Erythroblast (primary cell): ENCODE measurements at places on chromosomes 2 and 18.

DNA sequence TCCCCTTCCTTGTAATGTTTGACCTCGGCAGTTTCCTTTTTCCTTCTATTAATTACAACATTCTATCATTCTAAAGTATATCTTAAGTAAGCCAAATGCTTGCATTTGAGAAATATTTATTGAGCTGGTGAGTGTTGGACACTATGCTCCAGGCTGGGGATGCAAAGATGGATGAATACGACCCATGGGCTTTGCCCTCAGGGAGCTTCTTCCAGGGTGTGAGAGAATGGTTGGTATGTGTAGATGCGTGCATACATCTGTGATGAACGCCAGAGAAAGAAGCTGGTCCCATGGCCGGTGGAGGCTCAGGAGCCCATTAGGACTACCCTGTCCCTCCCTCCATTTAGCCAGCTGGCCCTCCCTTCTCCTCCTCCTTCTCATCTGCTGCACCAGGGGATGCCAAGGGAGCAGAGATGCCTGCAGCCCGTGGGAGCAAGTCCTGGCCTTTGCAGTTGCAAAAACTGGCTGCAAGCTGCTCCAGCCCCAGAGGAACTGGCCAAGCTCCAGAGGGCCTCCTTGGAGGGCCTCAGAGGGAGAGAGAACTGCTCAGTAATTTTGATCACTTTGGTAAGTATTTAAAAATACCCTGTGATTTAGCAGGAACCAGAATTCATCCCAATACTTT is 65.7 kb upstream of the FOSL2 start:
- DNase-seq = no peak

DNA sequence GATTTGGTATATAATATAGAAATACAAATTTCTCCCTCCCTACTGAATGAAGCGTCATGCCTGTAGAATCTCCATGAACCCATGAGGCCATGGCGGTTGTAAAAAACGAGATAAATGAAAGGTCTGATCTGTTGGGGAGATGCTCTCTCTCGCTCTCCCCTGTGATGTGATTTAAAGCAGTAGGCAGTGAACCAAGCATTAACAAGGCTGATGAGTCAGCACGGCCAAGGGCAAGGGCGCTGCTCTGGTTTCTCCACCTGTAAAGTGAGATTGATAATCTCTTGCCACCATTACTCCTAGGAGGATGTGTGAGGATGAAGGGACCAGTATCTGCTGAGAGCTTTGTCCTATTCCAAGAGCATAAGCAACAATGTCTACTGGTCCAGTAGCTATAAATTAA is 553.3 kb downstream of the CMPK2 start:
- DNase-seq = no peak

DNA sequence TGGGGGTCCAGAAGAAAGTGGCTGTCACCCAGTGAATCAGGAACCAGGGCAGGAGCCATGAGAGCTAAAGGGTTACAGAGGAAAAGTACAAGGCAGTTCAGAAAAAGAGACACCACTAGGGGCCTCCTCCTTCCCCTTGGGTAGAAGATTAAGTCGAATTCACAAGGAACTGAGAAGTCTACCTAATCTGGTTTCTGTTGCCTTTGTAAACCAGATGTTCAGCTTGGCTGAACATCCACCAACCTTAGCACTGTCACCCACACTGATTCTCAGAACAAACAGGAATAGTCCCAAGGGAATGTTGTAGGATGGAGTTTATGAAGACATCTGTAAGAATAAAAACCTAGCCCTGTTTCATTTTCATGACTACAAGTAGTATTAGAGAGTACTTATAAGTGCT is 90.4 kb upstream of the NOSTRIN start:
- peak; percentile 14 for DNase-seq

- no peak for DNase-seq
Measured at GRCh38 chr2:55148269-55148668, 83.8 kb downstream of the CLHC1 start.

- peak; percentile 27 for DNase-seq
Measured at GRCh38 chr2:235638541-235639427, 144.9 kb downstream of the AGAP1 start.

DNA sequence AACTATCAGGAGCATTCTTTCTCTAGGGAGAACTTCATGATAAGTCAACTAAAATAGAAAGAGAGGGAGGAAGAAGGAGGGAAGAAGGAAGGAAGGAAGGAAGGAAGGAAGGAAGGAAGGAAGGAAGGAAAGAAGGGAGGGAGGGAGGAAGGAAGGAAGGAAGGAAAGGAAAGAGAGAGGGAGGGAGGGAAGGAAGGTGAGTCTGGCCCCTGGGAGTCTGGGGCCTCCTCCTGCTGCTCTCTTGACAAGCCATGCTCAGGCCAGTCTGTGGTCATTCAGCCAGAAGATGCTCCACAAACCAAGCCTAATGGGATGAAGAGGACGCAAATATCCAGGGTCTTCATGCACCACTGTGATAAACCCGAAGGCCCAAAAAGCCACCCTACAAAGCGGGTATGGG is 216.4 kb upstream of the AGAP1 start:
- DNase-seq = no peak

GRCh38 chr2:190889175-190889943 is 8.7 kb downstream of the GLS start:
- no peak for DNase-seq

DNA sequence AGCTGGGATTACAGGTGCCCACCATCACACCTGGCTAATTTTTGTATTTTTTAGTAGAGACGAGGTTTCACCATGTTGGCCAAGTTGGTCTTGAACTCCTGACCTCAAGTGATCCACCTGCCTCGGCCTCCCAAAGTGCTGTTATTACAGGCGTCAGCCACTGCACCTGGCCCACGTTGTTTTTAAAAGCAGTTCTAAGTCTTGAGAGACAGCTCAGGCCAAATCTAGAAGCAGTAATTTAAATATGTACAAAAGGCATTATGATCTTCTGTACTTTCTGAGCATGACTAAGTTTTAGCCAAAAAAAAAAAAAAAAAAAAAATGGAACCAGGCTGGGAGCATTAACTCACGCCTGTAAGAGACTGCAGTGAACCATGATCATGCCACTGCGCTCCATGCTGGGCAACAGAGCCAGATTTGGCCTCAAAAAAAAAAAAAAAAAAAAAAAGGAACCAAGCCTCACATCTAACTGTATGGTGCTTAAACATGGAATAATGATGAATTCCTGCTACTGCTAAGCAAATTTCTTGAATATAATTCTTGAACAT is 4.0 kb downstream of the ABHD3 start:
- DNase-seq = no peak

- DNase-seq = no peak
Measured at GRCh38 chr2:18650221-18650620, 60.9 kb upstream of the NT5C1B start.

- no peak for DNase-seq
Measured at GRCh38 chr2:172434821-172435605, 7.6 kb downstream of the ITGA6 start.

DNA sequence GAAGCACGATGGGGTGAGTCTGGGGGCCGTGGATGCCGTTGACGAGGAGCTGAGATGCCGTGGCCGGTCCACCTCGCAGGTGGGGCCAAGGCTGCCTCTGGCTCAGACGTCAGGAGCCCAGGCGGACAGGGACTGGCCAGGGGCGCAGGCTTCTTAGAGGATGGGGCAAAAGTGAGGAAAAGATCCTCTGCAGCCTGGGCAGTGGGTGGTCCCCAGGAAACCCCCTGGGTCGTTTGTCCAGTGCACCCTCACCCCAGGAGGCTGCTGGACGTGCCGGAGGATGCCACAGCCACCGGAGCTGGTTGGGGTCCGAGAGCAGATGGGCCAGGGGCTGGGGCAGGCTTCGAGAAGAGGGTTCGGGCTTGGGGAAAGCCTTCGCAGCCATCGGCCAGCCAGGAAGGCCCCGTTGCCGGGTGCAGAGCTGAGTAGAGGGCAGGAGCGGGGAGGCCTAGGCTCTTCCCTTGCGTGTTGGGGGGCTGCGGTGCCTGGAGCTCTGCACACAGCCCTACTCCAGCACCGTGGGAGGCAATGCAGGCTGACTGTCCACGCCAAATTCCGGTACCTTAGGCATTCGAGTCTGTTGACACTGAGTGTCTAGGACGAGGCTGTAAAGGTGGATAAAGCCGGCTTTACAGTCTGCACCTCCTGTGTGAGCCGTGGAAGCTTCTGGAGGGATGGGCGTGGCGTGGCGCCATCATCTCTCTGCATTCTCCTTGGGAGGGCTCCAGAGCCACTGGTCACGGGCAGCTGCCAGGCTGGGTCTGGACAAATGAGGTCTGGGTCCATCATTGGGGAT is 18.8 kb downstream of the GPC1 start:
- DNase-seq = no peak

- DNase-seq = no peak
Measured at GRCh38 chr18:41569867-41570266, 385.2 kb upstream of the PIK3C3 start.

- no peak for DNase-seq
Measured at GRCh38 chr18:43800584-43800983, 523.3 kb upstream of the SYT4 start.

GRCh38 chr2:86441392-86441881 is 266 bp downstream of the KDM3A start:
- no peak for DNase-seq

DNA sequence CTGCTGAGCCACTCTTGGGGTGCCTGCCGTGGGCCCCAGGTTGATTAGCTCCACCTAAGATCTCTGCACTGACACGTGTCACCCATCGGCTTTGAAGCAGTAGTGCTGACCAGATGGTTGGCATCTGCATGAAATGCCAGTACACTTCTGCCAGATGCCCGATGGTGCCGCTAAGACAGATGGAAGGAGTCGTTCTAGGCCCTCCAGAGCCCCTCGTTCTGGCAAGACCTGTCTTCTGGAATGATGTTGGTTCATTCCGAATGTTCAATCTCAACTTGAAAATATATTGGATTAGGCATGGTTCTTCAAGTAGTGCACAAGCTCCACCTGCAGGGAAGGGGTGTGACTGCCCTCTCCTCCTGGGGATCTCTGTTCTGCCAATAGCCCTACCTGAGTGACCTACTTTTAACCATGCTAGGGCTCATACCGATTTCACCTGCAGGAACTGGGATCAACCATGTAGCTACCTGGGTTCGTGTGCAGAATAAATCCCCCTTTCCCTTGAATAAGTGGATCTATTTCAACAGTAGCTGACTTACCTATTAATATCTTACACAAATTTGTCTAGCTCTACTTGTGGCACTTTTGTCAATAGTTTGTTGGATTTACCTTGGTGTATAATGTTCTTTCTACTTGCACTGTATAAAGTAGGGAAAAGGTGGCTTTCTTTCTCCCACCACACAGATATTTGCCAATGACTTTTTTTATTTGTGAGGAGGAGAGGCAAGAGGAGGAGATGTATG is 342.6 kb downstream of the CTNNA2 start:
- DNase-seq = no peak

DNA sequence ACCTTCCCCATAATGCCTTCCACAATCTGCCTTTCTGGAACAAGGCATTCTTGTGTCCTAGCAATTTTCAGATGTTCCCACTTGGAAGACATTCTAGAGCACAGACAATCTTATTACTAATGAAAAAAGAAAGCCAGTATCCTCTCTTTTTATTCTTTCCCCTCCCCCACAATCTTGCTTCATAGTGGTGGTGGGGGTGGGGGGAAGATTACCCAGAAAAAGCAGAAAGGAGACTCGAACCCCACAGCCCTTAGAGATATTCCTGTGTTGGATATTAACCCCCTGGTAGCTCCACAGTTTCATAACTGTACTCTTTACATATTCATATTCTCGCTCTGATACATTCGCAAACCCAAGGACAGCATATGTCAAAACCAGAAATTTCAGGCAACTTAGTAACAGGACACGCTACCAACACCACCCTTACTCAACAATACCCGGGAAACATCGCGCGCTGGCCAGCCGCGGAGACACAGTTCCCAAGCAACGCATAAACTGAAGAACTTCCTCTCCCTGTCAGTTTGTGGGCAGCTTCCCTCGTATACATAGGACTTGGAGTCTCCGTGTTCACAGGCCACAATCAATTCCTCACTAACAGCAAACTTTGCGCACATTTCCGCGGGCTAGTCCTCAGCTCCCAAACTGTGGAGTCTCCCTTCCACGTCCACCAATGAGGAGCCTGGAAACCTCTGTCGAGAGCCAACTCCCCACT is 793 bp downstream of the NR4A2 start:
- peak; percentile 74 for DNase-seq

DNA sequence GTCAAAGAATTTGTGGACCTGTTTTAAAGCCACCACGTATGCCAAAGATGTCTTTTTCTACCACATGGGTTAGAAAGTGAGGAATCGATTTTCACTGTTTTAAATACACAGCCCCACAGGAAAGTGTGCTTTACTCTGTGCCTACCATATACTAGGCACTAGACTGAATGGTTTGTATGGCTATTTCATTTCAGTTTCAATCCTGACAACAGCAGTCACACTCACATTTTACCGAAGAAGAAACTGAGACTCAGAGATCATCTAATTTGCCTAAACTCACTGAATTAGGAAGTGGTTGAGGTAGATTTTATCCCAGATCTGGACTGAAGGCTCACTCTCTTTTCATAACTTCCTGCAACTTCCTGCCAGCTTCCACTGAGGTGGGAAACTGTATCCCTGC is 176.4 kb downstream of the ALK start:
- DNase-seq = no peak

DNA sequence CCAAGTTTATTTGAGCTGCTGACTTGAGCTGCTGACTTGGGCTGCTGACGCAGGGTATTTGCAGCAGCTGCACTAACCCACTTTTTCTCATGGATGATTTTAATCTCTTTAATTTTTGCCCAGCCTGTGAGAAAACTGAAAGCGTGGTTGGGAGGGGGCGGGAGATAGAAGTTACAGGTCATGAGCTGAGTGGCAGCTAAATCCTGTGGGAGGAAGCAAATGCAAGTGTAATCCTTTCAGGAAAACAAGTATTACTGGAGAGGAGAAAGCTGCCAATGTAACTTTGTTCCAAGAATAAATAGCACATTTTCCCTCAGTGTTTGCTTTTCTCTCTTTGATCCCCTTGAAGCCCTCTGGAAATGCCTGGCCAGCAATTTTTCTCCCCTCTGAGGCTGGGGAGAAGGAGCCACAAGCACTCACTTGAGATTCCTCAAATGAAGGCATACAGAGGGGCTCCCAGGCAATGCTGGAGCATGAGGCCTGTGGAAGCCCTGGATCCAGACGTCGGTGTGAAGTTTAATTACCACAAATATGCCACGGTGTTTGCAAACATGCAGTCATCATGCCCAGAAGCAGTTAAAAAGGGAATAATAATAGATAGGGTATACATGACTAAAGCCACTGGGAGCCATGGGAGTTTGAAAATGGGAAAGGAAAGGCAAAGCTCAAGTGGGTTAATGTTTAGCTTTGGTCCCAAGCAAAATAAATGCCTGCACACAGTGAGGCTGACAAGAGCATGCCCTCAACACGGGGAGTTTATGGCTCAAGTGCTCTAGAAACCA is 10.4 kb upstream of the EVA1A start:
- no peak for DNase-seq

DNA sequence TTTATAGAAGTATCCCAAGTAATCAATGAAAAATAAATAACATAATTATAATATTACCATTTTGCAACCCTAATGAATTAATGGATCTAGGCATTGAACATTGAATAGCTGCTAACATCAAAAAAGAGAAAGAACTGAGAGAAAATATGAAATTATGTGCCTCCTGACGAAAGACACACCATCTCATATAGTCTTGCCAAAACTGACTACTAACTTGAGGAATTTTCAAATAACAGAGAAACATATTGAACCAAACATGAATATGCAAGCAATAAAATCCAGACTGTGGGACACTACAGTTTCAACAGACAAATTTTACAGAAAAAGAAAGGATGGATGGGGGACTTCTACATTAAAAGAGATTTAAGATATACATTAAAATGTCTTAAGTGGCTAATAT is 165.7 kb downstream of the WDPCP start:
- DNase-seq = no peak
